Hepatic stellate cell (primary cell): ENCODE measurements at places on chromosomes 1 and 21.

- DNase-seq = no peak
Measured at GRCh38 chr1:107327446-107327845, 186.6 kb downstream of the NTNG1 start.

GRCh38 chr1:31787786-31788137 is 23.6 kb upstream of the ADGRB2 start:
- no peak for DNase-seq

- no peak for DNase-seq
Measured at GRCh38 chr1:9651565-9652378, at the start of gene PIK3CD. PIK3CD (plus strand) TSS chr1:9651731; CDS start chr1:9710456, 58,725 bp downstream.

DNA sequence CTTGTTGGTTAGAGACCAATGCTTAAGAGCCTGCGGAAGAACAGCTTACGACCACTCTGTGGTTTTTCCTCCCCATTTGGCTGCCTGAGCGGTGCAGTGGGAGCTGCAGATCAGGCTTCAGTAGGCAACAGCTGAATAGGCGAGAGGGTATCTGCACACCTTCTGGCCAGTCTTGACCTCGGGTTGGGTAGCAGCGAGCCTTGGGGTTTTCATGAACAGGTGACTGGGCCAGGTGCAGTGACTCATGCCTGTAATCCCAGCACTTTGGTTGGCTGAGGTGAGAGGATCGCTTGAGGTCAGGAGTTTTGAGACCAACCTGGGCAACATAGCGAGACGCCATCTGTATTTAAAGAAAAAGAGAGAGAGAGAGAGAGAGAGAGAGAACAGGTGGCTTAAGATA is 41.0 kb downstream of the NENF start:
- no peak for DNase-seq

DNA sequence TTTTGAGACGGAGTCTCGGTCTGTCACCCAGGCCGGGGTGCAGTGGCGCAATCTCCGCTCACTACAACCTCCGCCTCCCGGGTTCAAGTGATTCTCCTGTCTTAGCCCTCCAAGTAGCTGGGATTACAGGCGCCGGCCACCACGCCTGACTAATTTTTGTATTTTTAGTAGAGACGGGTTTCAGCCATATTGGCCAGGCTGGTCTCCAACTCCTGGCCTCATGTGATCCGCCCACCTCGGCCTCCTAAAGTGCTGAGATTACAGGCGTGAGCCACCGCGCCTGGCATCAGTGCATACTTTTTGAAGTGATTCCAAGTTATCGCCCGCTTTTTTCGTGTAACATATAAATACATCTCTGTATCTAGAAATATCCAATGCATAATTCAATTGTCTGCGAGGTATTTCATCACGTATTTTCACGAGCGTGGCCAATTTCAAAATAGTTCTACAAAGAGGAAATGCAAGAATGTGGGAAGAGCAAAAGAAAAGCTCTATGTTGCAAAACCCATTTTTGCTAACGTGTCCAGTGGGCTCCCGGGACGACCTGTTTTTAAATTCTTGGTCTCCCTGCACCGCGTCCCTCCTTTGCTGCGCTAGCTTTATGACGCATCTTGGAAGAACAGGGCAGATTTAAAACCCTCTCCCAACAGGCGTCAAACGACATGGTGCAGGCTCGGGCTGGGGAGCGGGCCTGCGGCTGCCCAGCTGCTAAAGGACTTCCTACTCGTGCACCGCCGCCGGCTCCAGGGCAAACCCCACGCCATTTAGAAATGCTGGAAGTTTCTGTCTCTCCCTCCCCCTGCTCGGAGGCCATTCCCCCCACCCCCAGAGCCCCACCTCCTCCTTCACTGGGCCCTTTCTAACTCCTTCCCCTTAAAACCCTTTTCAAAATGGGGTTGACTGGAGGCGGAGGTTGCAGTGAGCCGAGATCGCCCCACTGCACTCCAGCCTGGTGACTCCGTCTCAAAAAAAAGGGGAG is 923 bp upstream of the IFNGR2 start:
- DNase-seq = peak; percentile 68

DNA sequence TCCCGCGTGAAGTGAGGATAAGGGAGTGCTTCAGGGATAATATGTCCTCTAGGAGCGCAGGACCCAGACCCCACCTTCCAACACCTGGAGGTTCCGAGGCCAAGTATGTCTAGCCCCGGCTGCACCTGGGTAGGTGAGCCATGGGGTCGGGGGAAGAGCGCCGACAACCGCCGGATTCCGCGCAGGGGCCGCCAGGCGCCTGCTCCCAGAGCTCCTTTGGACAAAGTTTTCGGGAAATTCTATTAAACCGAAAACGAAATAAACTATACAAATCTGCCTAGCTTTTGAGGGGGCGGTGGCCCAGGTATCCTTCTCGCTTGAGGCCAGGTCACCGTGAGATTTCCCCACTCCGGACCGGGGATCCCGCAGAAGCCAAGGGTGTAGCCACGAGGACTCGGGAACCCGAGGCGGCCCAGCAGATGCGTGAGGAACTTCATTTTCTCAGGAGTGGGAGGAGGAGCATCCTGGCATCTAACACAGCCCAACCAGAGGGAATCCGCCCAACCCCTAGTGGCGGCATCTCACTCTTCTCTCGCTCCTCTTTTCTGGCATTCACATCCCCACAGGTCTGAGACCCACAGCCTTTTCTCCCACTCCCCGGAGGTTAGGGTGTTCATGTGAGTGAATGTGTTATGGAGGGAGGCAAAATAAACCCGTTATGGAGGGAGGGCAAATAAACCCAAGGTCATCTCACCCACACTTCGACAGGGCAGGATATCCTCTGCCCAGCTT is 2.3 kb upstream of the DMRTA2 start:
- DNase-seq = peak; percentile 76

- DNase-seq = no peak
Measured at GRCh38 chr1:163535807-163536206, 214.1 kb downstream of the NUF2 start.

DNA sequence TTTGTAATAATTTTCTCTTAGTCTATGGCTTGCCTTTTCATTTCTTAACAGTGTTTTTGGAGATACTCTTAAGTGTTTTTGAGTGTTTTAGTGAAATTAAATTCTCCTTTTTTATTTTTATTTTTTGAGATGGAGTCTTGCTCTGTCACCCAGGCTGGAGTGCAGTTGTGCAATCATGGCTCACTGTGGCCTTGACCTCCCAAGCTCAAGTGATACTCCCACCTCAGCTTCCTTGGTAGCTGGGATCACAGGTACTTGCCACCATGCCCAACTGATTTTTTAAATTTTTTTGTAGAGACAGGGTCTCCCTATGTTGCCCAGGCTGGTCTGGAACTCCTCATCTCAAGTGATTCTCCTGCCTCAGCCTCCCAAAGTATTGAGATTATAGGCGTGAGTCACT is 240.3 kb downstream of the PLPP3 start:
- no peak for DNase-seq
